Caudate nucleus (tissue), 63 donors: ENCODE measurements at places on chromosomes 12 and 14.

- DNase-seq: no peak
Observed at GRCh38 chr12:81143057-81143456, 65.2 kb downstream of the ACSS3 start.

DNA sequence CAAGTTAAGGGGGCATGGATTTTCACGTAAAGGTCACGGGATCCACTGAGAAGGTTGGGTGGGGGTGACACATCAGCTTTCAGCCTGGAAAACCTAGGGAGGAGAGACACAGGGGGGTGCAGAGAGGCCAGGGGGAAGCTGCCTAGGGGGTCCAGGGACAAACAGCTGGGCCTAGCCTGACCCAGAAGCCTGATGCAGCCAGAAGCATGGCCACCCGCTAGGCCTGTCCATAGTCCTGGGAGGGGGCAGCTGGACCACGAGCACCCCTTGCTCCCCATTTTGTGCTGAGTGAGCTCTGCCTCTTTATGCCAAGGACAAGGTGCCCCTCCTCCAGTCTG, 322.7 kb upstream of the RTL1 start:
- DNase-seq: no peak

DNA sequence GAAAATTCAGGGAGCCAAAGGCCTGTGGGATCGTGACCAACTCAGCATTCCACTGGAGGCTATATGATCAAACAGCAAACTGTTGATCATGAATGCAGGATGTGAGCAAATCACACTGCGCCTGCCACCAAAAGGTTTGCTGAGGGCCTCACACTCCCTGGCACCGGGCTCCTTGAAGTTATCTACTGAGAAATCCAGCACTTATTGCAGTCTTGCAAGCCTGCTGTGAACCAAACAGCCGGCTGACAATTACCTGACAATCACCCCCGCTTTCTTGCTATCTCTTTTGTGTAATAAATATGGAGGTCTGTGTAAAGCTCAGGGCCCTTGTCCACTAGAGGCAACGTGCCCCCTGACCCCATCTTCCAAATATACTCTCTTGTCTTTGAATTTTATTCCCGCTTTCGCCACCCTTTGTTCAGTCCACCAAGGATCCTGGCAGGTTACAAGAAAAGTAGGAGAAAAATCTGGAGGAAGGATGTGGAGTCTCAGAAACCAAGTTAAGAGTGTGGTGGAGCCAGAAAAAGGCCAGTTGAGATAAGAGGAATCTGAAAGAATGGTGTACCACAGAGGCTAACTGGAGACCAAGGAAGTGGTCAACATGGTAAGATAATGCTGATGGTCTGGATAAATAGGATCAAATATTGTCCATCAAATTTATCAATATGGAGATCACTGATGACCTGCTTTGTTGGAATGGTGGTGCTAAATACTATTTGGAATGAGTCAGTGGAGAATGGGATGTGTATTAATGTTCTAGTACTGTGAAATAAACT, 229.2 kb downstream of the ALX1 start:
- DNase-seq: no peak

GRCh38 chr14:24806061-24806678, 172.2 kb upstream of the GZMB start:
- peak; percentile 19 for DNase-seq

DNA sequence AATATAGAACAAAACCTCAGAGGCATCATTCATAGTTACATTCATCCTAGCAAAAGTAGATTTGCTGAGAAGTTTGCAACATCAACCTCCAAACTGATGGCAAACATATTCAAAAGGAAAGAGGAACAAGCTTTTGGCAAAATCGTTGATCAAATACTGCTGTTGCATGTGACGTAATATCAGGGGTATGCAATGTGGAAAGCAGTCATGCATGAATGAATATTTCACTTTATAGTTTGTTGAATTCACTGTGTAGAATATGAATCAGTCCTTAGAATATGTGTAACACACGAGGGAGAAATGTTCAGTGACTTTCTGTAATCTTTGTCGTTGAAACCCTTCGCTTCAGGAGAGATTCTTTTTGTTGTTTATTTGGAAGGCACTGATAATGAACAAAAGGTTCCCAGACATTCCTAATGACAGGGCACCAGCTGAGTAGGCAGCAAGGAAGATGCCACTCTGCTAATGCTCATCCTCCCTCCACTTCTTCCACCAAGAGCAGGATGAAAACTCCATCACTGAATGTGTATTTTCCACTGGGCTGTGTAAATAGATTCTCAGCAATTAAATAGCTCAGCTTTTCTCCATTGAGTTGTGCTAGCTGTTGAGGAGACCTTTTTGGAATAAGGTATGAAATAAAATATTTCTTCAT, 126.1 kb downstream of the PELI2 start:
- DNase-seq: no peak

GRCh38 chr12:47077206-47078085, 2.0 kb upstream of the PCED1B start:
- no peak for DNase-seq

- no peak for DNase-seq
Observed at GRCh38 chr12:103105971-103106597, 148.6 kb downstream of the ASCL1 start.

- DNase-seq: no peak
Observed at GRCh38 chr12:90368081-90368480, 586.9 kb downstream of the CCER1 start.

- no peak for DNase-seq
Observed at GRCh38 chr12:109246221-109246620, 62.9 kb downstream of the FOXN4 start.

GRCh38 chr12:29695026-29695425, 88.7 kb downstream of the TMTC1 start:
- no peak for DNase-seq

GRCh38 chr12:45010059-45010458, 40.8 kb downstream of the DBX2 start:
- DNase-seq: no peak

- DNase-seq: no peak
Observed at GRCh38 chr14:62662811-62663455, 382.3 kb downstream of the KCNH5 start.

- no peak for DNase-seq
Observed at GRCh38 chr12:39443929-39444209, 949 bp upstream of the KIF21A start.

GRCh38 chr14:95364481-95365209, 44.9 kb upstream of the CLMN start:
- no peak for DNase-seq

GRCh38 chr12:5148880-5149279, 105.2 kb downstream of the KCNA5 start:
- DNase-seq: no peak

DNA sequence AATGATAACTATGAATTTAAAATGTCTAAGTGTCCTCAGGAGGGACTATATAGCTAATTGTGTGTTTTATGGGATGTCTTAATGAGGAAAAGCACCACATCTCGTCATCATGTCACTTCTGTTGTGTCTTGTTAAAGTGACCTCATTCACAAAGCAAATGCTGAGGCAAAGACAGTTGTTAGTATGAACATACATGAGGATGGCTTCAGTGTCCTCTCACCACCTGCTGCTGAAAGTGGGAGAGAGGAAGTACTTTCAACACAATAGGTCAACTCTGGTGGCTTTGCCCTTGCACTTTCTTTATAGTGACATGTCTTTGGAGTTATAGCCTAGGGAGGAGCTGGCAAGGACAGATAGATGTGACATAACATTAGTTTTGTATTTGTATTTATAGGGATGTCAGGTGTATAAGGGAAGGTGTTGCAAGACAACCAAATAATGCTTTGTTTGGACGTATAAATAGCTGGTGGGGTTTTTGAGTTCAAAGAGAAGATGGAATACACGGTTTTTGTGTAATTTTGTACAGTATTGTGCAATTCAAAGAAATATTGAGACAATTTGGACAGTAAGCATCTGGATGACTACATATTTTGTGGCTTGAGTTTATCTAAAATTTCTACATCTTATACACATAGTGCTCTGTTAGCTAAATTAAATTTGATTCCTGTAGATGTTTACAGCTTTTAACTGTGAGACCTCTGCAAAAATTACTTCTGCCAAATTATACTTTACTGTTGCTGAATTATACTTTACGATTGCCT, 131.7 kb upstream of the ATP2B1 start:
- DNase-seq: no peak

GRCh38 chr14:91573894-91574837, 64.1 kb upstream of the PPP4R3A start:
- DNase-seq: no peak

DNA sequence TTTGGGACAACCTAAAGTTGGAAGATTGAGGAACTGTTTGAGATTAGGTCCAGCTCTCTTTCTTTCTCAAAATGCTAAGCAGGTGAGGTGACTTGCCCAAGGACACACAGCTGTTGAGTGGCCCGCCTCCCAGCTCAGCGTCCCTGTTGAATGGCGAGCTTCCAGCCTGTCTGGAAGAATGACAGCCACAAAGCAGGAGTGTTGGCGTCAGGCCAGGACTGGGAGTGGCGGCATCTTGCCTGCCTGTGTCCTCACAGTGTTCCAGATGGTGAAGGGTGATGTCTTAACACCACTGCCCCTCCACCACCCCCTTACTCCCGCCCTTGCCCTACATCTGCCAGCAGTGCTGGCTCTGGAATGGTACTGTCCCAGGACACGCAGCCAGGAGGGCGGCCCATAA, 4.4 kb upstream of the CEBPE start:
- no peak for DNase-seq

DNA sequence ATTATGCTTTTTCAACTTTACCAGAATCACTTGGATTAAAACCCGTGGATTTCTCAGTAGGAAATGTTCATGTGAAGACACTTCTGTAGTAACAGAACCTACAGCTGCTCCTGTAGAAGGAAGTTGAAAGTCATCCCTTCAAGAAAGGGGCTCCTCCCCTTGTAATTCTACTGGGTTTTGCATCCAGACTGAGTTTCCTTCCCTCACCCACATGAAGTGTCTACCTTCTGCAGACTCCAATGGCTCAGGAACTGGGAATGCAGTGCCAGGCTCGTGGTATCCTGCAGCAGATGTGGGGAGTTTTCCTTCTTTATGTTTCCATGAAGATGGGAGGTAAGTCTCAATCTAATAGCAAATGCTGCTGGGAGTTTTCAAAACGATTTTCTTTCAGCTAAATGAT, 7.9 kb upstream of the OR10G2 start:
- DNase-seq: no peak

GRCh38 chr12:57191410-57191809, 25.2 kb upstream of the NXPH4 start:
- no peak for DNase-seq

DNA sequence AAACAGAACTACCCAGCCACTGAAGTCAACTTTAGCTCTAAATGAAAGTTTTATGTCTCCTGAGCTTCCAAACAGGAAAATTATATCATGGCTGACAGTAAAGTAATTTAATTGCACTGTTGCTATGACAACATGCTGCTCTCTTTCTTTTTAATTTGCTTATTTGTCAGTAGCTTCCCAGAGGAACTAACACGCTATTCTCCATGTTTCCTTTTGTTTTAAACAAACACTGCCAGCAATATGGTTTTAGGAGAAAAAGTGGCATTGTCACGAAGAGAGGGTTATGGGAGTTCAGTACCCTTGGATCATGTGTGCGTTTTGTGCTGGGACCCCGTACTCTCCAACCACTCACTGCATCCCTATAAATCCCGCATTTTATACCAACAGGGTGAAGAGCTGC, 1.9 kb downstream of the FOXN3 start:
- no peak for DNase-seq

GRCh38 chr12:129826273-129826672, 77.6 kb downstream of the TMEM132D start:
- no peak for DNase-seq

DNA sequence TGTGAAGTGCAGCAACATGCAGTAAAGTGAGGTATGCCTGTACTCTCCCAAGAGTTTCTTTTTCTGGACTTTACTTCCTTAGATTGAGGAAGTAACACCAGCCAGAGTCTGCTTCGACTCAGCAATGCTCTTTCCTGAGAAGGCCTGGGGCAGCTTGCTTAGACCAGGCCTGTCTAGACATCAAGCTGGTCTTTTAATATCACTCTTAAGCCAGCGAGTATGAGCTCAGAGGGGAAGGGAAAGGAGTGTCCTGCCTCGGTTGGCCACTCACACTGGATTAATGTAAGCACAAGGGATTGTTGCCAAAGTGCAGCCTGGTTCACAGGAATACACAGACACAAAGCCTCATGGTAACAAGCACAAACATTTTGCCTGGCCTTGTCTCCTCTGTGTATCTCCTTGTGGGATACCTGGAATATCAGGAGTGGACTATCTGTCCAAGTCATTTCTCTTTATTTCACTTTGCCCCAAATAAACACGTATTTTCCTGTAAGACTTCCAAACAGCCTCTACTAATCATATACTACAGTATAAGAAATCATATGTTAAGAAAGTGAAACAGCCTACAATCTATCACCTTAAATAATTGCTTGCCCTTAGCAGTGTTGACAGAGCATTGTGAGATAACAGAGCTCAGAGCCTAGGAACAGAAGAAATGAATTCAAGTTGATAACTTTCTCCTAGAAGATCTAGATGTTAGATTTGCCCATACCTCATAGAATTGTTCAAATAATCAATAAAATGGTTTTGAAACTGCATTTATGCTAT, 121.2 kb upstream of the DAAM1 start:
- DNase-seq: no peak

DNA sequence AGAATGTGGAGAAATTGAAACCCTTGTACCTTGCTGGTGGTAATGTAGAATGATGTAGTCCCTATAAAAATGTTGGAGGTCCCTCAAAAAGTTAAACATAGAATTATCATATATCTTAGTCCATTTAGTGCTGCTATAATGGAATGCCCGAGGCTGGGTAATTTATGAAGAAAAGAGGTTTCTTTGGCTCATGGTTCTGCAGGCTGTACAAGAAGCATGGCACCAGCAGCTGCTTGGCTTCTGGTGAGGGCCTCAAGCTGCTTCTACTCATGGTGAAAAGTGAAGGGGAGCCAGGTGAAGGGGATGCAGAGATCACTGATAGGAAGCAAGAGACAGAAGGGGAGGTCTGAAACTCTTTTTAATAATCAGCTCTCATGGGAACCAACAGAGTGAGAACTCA, 233.9 kb downstream of the ADGRD1 start:
- no peak for DNase-seq

DNA sequence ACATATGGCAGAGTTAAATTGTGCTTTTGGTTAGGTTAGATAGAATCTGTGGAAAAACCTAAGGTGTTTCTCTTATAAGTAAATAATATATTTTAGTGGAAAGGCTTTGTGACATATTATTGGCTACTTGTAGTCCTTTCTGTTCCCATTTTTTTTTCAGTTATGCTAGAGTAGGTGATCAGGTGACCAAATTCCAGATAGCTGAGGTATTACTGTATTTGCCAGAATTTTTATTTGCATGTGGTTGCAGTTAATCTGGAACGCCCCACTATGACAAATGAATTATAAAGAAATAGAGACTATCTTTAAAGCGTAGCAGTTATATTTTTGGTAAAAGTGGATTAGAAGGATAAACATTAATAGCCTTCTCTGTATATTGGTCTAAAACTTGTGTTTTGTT, 52.0 kb downstream of the ARHGAP5 start:
- no peak for DNase-seq

GRCh38 chr12:131082290-131083194, 128.8 kb downstream of the ADGRD1 start:
- DNase-seq: no peak

DNA sequence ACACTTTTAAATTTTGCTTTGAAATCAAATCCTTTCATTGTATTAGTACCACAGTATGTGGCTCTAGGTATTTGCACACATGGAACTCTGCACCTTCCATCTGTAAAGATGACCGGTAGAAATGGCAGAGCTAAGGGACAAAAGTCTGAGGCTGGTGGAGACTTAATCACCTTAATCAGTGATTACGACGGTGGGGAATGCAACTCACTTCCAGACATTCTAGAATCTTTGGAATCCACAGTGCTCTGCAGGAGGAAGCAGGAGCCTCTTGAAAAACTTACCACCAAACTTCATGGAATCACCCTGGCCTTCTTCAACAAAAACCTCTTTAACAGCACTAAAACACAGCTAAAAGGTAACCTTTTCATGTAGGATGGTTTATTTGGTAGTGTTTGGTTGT, 3.9 kb upstream of the DACT1 start:
- DNase-seq: no peak
